ENCODE measurements at places on chromosomes 2 and 18.
A peak's percentile ranks its signal among the peaks of the same experiment; 100 is the strongest.

DNA sequence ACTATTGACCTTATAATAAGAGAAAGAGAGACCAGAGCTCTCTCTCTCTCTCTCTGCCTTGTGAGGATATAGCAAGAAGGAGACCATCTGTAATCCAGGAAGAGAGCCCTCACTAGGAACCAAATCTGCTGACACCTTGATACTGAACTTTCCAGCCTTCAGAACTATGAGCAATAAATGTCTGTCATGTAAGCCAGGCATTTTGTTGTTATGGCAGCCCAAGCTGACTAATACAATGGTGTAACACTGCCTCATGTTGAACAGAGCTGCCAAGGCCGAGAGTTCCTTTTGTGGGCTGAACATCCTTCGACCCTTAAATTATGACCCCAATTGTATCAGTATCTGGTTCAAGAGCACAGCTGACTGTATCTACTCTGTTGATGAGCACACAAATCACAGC is 108.0 kb downstream of the LRRC30 start:
- DNase-seq, result no peak

GRCh38 chr2:103293067-103293741 is 531.4 kb downstream of the TMEM182 start:
- no peak for DNase-seq

DNA sequence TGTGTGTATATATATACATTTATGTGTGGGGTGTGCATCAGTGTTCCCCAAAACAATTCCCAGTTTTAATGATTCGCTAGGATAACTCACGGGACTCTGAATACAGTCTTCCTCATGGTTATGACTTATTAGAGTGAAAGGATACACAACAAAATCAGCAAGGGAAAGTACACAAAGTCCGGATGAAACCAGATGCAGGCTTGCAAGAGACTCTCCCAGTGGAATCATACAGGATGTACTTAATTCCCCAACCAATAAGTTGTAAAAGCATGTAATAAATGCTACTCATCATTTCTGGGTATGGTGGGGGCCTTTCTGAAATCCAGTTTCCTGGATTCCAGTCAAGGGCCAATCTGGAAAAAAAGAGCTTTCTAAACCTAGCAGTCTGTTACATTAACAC is 654.1 kb upstream of the SYT4 start:
- no peak for DNase-seq

- DNase-seq, result no peak
Measured at GRCh38 chr2:138502255-138503086, 901 bp downstream of the SPOPL start.

- no peak for DNase-seq
Measured at GRCh38 chr18:54958704-54959625, at the start of gene CCDC68. Gene CCDC68 (minus strand): TSS chr18:54959461. CDS start chr18:54942791, 16,670 bp downstream.

- DNase-seq, result no peak
Measured at GRCh38 chr2:33946193-33946592, 347.1 kb upstream of the FAM98A start.

DNA sequence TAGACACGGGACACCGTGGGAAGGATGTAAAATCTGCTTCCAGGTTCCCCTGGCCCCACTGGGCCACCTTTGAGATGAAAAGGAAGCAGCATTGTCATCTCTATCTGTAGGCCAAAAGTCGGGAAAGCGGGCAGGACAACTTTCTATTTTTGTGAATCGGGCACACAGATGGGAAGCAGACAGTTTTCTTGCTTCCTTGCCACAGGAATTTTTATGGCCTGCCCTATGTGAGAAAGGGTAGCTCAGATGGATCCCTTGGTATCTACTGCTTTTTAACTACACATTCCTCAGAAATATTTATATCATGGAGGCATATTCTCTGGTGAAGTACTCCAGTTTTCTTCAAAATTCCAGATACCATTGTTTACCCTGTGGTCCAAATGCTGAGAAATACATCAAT is 735.5 kb downstream of the CBLN2 start:
- DNase-seq, result no peak

DNA sequence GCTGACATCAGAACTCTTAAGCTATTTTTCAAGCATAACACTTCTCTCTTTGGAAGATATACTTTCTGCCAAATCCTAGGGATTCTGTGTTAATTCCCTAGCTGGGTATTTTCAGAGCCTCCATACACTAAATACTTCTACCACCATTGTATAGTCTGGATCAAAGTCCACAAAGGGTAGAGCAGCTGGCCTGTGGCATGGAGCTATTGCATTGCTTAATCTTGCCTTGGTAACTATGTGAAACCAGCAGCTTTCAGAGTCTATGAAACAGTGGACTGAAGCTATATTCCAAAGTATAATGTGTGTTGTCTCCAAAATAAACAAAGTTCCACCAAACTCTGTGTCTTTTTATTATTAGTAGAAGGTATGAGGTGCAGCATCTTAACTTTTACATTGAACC is 296.9 kb upstream of the CDH19 start:
- DNase-seq, result no peak

DNA sequence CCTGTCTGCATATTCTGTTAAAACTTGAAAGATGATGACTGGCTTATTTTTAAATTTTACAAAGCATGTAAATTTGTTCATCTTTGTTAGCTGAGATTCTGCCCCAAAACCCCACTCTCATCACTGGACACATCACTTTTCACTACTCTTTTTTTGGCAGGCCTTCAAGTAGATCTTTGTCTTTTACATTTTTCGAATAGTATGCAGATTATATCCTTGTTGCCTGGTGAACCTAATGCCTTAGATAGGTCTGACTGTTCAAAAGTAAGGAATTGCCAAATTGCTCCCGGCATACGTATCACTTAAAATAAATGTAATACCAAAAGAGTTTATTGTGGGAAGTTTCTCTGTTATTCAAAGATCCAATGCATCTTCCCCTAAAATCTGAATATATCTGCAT is 303.3 kb downstream of the XIRP2 start:
- DNase-seq, result no peak

GRCh38 chr2:236663287-236664101 is 93.9 kb downstream of the ACKR3 start:
- no peak for DNase-seq

DNA sequence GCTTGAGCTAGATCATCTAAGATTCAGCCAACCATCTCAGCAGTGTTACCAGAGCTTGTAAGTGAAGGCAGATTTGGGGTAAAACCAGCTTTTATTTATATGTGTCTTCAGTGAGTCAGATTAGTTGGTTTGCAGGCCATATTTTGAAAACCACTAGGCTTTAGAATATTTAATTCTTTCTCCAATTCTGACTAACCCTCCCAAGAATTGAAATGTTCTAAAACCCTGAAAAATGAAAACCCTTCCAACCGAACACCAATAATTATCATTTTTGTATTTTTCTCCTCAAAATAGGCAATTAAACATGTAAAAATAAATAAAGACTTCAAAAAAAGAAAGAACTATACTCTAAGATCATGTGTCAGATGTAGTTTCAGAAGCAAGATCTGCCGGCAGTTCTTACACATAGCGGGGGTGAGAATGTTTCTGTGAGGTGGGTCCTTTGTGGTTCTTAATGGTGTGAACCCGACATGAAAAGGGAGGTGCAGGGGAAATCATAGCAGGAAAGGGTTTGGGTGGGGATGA is 14.2 kb downstream of the PLEK start:
- DNase-seq, result no peak

DNA sequence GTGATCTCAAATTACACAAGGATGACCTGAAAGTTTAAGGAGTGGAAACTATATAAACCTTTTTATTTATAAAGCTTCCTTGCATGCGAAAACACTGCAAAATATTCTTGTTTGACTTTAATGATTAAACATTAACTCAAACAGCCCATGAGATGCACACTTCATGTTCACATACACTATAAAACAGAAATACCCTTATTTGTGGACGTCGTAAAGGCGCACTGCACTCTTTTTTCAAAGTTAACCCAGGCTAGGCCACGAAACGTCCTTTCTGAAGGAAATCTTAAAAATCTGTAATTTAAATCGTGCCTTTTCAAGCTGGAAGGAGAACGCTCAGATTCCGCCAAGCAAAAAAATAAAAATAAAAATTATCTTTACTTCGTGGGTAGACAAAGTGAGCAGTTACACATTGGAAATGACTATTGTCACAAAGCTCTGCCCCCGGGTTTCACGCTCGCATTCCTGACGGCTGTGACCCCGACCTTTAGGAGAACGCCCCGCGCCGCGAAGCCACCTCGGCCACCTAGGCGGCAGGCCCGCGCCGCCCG is 728 bp downstream of the FAM168B start:
- DNase-seq, result no peak

DNA sequence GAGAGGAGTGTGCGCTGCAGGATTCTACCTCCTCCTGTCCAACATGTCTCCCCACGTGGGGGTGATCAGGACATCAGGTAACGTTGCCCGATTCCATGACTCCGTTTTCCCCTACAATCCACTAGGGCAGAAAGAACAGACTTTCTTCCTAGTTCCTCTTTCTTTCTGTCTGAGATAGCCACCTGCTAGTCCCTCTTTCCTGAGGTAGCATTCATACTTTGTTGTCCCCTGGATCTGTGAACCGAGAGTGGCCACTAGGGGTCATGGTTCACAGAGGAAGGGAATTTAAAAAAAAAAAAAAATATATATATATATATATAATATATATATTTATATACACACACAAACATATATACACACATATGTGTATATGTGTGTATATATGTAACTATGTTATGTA is 210.0 kb upstream of the ZNF521 start:
- DNase-seq, result peak; percentile 5

DNA sequence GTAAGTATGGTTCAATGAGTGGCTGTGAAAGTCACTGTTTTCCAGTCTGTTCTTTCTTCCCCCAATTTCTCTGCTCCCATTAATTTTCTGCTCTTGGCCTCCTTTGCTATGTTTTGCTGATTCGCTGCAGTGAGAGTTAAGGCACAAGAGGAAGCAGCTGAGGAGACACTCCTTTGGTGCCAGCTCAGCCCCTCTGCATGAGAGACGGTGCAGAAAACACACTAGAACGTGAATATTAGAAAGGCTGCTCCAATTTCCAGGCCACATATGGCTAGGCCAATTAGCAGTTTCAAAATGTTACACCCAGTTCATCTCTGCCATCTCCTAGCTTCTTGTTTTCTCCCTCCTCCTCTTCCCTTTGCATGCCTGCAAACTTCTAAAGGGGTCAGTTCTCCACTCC is 38.9 kb downstream of the AKAIN1 start:
- no peak for DNase-seq

DNA sequence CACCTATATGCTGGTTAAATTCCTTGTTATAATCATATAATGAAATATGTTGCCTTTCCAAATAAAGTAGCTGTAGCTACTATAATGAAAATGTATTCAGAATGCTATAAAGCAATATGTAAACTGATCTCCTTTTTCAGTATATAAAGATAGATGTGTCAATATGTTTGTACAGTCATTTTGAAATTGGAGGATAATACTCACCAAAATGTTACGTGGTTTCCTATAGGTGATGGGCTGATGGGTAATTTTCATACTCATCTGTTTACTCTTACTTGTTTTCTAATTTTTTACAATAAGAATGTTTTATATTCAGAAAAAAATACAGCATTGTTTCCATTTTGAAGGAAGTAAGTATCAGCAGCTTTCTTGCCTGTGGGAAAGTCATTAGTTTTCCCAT is 70.2 kb downstream of the PRKRA start:
- no peak for DNase-seq

DNA sequence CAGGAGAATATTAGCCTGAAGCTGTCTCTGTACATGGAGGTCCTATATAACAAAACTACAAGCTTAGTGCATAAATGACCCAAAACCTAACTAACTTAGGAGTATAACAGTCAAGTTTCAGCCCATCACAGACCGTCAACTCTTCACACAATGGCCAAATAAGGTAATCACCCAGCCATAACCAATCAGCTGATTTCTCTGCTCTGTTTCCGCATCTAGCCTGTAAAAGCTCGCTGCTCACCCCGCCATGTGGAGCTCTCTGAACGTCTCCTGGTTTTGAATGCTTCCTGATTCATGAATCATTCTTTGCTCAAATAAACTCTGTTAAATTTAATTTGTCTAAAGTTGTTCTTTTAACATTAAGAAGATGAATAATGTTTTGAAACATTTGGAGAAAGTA is 593.6 kb downstream of the TMX3 start:
- no peak for DNase-seq

DNA sequence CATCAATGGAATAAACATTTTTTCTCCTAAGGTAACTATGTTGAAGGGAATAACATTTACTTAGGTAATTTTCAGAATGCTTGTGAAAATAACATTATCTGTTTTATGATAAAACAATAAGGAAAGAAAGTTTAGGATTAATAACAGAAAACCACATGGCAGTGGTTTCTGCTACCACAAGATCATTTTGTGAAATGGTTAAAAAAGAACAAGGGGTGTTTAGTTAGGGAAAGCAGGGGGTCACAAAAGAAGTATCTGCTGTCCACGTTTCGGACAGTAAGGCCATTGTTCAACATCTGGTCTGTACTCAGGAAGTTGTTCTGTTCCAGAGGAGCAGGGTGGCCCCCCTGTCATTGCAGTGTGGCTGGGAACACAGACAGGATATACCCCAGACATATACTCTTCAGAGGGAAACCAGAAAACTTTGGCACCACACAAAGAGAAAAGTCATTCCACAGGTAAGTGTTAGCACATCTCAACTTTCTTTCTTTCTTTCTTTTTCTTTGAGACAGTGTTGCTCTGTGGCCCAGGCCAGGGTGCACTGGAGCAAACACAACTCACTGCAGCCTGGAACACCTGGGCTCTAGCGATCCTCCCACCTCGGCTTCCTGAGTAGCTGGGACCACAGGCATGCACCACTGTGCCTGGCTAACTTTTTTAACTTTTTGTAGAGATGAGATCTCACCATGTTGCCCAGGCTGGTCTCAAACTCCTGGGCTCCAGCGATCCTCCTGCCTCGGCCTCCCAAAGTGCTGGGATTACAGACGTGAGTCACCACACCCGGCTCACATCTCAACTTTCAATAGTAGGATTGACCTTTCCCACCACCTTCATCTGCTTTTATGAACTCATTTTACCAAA is 14.8 kb upstream of the ARL5A start:
- no peak for DNase-seq

GRCh38 chr2:16200554-16201193 is 260.3 kb downstream of the MYCN start:
- no peak for DNase-seq

DNA sequence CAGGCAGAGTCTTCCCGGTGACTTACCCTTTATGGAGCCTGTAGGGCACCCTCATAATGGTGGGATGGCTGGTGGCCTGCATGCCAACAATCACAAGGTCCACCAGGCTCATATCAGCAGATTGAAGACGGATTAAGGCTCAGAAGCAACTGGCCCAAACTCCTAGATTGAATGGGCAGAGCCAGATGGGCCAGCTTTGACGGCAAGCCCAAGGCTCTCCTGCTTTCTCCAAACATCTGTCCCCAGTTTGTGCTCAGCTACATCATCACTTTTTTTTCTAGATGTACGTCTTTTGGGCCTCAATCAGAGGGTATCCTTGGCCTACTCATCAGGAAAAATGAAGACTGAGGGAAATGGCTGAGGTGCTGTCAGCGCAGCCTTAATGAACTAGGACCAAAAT is 114.6 kb downstream of the VIT start:
- DNase-seq, result no peak

GRCh38 chr2:200498402-200499162 is 11.3 kb downstream of the KCTD18 start:
- DNase-seq, result no peak

GRCh38 chr2:231679908-231680284 is 28.4 kb upstream of the PTMA start:
- DNase-seq, result no peak

- no peak for DNase-seq
Measured at GRCh38 chr2:904246-905024, 46.2 kb upstream of the SNTG2 start.

Data from iPS DF 19.7 (cell line).